ENCODE measurements at places on chromosomes 1 and 21.

- no peak for DNase-seq
Observed at GRCh38 chr1:117142200-117142599, 20.7 kb upstream of the TRIM45 start.

DNA sequence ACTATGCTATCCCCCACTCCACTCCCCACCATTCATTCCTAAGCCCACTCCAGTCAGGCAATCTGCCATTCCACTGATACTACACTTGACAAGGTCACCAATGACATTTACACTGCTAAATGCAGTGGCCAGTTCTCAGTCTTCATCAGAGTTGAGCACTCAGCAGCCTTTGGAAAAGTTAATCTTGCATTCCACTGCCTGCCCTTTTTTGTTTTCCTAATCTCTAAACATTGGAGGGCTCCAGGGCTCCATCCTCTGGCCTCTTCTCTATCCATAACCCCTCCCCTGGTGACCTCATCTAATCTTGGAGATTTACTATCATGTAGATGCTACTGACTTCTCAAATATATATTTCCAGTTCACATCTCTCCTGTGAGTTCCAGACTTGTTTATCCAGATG, 70.9 kb upstream of the S1PR1 start:
- DNase-seq: no peak

- no peak for DNase-seq
Observed at GRCh38 chr1:232943679-232944252, 6.6 kb upstream of the NTPCR start.

DNA sequence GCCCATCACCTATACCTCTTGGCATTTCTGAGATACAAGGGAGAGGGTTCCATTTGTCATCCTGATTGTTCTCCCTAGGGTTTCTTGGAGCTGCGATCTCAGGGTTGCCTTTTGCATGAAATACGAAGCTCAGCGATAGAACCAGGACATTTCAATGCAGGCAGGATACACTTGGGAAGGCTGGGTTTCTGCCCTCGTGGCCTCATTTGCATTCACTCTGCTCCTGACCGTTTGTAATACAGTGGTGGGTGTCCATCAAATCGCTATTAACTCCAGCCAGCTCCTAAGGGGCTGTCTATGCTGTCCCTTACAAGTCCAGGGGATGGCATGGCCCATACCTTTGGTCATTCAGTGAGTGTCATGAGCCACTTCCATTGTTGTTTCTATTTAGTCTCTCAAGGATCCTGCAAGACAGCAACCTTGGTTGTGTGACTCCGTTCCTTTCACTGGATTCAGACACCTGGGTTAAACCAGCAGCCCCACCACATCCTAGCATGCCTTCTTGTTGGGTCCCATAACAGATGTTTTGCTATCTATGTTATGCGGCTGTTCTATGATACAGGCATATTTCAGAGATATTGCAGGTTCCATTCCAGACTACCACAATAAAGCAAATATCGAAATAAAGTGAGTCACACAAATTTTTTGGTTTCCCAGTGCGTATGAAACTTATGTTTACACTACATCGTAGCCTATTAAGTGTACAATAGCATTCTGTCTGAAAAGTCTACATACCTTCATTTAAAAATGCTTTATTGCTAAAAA, 18.3 kb downstream of the KAZN start:
- no peak for DNase-seq

DNA sequence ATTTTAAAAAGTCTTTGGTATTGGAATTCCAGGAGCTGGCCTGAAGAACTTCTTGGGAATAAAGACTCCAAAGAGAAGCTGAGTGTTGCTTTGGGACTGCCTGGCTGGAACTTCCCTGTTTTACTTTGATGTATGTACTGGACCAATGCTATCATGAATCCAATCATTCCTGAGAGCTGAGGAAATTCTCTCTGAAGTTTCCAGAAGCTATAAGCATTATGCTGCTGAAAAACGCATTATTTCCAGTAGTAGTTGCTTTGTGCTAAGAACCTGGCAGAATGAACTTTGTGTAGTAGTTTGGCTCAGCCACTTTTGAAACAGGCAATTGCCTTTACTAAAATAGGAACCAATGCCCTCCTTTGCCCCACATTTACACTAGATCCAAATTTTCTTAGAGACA, 260.7 kb downstream of the HLX start:
- DNase-seq: no peak

DNA sequence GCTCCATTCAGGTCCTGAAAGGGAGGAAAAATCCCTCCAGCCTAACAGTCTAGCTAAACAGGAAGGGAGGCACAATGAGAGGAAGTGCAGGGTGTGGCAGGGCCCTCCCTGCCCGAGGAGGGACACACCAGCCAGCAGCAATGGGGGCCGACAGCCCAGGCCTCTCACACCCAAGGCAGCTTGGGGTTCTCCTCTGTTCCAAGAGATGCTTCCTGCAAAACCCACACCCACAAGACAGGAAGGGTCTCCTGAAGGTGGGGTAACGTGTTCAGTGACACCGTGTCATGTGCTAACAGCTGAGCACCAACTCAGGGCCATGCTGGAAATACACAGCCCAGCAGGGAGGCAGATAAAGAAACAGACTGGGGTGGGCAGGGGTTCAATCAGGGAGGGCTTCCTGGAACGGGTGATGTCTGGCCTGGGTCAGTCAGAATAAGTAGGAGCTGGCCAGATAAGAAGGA, 10.2 kb downstream of the ECE1 start:
- DNase-seq: no peak

- DNase-seq: no peak
Observed at GRCh38 chr21:27220416-27220815, 253.5 kb upstream of the ADAMTS5 start.

DNA sequence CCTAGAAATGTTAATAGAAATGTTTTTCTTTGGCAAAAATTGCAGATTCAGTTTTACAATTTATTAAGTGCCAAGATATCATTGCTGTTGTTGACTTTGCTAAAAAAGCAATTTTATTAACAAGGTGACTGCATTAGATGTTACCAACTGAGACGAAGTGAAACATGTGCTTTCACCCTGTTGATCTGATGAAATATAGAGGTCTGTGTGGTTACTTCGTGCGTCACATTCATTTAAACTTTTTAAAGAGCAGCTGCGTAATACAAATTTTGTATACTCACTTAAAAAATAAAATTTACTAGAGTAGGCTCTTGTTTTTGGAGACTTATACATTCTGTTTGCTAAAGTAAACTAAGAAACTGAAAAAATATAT, 465.7 kb downstream of the USP25 start:
- no peak for DNase-seq

Measured in forelimb muscle (tissue), 1 donor.